ENCODE measurements at places on chromosomes 6 and 20.

- H3K27ac ChIP-seq = no peak overlapping the region
- H3K36me3 ChIP-seq = no peaks in the 10 kb centered on the region
- no peak overlapping the region for H3K4me3 ChIP-seq
- no peak for DNase-seq
- H3K27me3 ChIP-seq = no peaks in the 10 kb centered on the region
- H3K4me1 ChIP-seq = no peaks in the 10 kb centered on the region
Observed at GRCh38 chr6:107572886-107573285, 83.0 kb downstream of the SOBP start.

DNA sequence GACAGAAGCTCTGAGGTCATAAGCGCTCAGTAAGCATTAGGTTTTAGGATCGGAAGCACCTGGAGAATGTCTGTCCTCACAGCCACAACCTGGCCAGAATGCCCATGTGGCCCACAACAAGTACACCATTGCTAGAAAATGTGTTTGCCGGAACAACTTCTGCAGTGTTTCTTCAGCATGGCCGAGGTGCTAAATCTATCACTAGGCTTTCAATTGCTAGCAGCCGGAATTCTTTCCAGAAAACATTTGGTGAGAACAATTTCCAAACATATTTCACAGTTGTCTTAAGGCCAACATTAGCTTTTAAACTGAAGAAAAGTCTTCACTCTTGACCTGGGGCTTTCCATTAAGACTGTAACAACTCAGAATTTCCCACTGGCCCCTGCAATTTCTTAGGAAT lies 18.2 kb upstream of the ADTRP start:
- H3K27ac ChIP-seq = no peak overlapping the region
- no peak for DNase-seq
- no peaks in the 10 kb centered on the region for H3K4me1 ChIP-seq

- H3K27ac ChIP-seq = no peak overlapping the region
- H3K36me3 ChIP-seq = no peaks in the 10 kb centered on the region
- DNase-seq = no peak
- no peak overlapping the region for H3K4me3 ChIP-seq
- no peaks in the 10 kb centered on the region for H3K27me3 ChIP-seq
Observed at GRCh38 chr6:55919716-55920308, 44.4 kb upstream of the BMP5 start.

- H3K4me1 ChIP-seq = no peaks in the 10 kb centered on the region
- no peak overlapping the region for H3K27ac ChIP-seq
- no peaks in the 10 kb centered on the region for H3K27me3 ChIP-seq
- no peak for DNase-seq
- no peaks in the 10 kb centered on the region for H3K36me3 ChIP-seq
Observed at GRCh38 chr6:75183099-75183541, 22.7 kb downstream of the COL12A1 start.

DNA sequence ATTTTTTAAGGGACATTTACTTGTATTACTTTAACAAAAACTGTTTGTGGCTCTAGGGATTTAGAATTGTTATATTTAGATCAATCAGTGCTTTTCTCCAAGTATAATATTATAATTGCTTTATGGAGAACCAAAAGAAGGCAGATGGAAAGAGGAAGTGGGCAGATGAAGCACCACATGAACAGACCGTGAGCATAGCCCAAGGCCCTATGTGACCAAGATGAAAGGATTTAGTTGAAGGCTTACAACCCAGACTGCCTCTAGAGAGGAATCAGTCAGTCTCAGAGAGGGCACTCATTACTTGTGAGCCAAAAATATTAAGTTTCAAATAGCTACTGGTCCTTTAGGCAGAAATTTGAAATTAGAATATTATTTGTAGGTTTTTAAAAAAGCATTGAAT lies 102.3 kb upstream of the IMPG1 start:
- no peak overlapping the region for H3K27ac ChIP-seq
- no peaks in the 10 kb centered on the region for H3K36me3 ChIP-seq
- DNase-seq = no peak
- no peaks in the 10 kb centered on the region for H3K4me1 ChIP-seq
- H3K27me3 ChIP-seq = no peaks in the 10 kb centered on the region

- DNase-seq = peak; percentile 41
- H3K4me1 ChIP-seq = peaks cover 26% of the 10 kb centered on the region
- H3K36me3 ChIP-seq = no peaks in the 10 kb centered on the region
- H3K4me3 ChIP-seq = no peak overlapping the region
- no peaks in the 10 kb centered on the region for H3K27me3 ChIP-seq
- peak overlapping the region; percentile 72 for H3K27ac ChIP-seq
Observed at GRCh38 chr6:25014791-25015560, 79.2 kb upstream of the RIPOR2 start.

DNA sequence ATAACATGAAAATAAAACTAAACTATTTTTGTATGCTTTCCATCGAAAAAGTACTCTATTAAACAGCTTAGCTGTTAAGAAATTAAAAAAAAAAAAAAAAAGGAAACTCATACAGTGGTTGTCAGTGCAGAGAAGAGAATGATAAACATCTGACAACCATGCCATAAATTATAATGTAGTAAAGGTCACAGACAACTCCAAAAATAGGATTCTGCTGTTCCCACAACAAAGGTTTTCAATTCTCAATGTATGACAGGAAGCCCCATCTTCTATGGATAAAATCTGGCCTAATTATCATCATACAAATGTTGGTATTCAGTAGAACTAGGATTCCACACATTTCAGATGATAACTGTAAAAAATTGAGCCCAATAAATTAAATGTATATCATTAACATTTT lies 5.0 kb downstream of the PLN start:
- no peak for DNase-seq
- H3K27me3 ChIP-seq = no peaks in the 10 kb centered on the region
- peaks cover 6% of the 10 kb centered on the region for H3K4me1 ChIP-seq
- no peak overlapping the region for H3K27ac ChIP-seq
- H3K4me3 ChIP-seq = no peak overlapping the region
- H3K36me3 ChIP-seq = no peaks in the 10 kb centered on the region

- no peaks in the 10 kb centered on the region for H3K4me1 ChIP-seq
- no peaks in the 10 kb centered on the region for H3K36me3 ChIP-seq
- H3K27ac ChIP-seq = no peak overlapping the region
- no peak overlapping the region for H3K4me3 ChIP-seq
Observed at GRCh38 chr6:70456735-70457134, 43.4 kb downstream of the FAM135A start.

GRCh38 chr20:54543369-54543768 lies 68.0 kb downstream of the DOK5 start:
- H3K4me3 ChIP-seq = no peak overlapping the region
- no peaks in the 10 kb centered on the region for H3K36me3 ChIP-seq
- no peak for DNase-seq
- H3K4me1 ChIP-seq = no peaks in the 10 kb centered on the region
- no peaks in the 10 kb centered on the region for H3K27me3 ChIP-seq

DNA sequence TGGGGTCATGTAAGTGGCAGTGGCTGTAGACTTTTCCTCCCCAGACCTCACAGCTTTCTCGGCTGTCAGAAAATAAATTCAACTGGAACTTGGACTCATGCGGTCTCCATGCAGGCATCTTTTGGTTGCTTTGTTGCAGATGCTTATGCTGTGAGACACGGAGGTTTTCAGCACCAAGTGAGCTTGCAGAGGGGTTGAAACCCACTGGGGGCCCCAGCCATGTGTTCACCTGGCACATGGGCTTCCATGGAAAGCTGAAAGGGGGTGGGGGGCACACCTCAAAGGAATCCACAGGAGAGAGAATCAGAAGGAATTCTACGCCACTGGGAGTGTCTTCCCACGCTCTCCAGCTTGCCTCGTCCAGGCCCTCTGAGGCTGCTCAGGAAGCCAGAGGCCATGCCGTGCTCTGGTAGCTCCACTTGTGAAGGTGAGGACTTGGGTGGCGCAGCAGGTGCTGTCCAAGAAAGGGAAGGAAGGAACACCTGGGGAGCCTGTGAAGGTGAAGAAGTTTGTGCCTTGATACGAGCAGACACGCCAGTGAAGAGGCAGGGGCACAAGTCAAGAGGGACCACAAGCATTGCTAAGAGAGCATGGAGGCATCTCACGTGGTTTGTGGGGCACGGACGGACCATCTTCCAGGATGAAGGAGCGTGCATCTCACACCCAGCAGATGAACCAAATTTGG lies 134.3 kb upstream of the PMEPA1 start:
- H3K4me1 ChIP-seq = no peaks in the 10 kb centered on the region
- H3K27ac ChIP-seq = no peak overlapping the region
- DNase-seq = no peak

DNA sequence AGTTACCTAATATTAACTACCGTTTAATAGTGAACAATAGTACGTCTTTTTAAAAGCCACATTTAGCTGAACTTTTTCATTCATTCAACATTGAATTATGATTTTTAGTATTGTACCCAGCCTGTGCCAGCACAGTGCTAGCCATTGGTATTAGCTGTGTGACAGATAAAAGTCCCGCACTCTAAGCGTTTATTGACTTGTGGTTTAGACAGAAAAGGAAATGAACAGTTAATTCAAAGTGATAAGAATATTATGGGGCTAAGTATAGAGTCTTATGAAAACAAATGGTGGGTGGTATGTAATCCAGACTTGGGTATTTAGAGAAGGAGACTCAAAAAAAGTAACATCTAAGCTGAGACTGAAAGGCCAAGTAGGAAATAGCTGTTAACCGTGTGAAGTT lies 202.3 kb downstream of the RPS12 start:
- H3K27me3 ChIP-seq = no peaks in the 10 kb centered on the region
- H3K27ac ChIP-seq = no peak overlapping the region
- no peak for DNase-seq
- no peak overlapping the region for H3K4me3 ChIP-seq

DNA sequence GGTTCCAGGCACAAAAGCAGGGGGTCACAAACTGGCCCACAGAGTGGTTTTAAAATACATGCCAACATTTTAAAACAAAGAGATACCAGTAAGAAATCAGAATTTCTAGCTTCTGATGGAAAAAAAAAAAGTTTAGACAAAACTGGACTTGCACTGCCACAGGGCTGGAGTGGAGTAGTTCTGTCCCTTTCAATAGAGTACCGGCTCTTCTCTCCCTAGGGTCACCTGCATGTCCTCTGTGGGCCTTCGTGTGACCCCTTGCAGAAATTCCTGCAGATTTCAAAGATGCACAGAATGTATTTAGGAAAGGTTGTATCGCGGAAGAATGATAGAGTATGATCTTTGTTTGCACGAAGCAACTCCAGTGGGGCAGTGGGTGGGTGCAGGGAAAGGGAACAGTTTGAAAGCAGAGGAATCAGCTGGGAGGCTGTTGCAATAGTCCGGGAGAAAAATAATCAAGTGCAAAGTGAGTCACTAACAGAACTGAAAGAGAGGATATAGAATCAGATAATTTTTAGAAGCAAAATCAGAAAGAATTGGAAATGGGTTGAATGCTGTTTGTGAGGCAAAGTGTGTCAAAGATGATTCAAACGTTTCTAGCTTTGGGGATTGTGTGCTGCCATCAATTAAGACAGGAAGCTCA lies 97.3 kb upstream of the STXBP5 start:
- H3K27me3 ChIP-seq = no peaks in the 10 kb centered on the region
- H3K4me1 ChIP-seq = peaks cover 11% of the 10 kb centered on the region
- H3K4me3 ChIP-seq = no peak overlapping the region
- H3K27ac ChIP-seq = no peak overlapping the region

DNA sequence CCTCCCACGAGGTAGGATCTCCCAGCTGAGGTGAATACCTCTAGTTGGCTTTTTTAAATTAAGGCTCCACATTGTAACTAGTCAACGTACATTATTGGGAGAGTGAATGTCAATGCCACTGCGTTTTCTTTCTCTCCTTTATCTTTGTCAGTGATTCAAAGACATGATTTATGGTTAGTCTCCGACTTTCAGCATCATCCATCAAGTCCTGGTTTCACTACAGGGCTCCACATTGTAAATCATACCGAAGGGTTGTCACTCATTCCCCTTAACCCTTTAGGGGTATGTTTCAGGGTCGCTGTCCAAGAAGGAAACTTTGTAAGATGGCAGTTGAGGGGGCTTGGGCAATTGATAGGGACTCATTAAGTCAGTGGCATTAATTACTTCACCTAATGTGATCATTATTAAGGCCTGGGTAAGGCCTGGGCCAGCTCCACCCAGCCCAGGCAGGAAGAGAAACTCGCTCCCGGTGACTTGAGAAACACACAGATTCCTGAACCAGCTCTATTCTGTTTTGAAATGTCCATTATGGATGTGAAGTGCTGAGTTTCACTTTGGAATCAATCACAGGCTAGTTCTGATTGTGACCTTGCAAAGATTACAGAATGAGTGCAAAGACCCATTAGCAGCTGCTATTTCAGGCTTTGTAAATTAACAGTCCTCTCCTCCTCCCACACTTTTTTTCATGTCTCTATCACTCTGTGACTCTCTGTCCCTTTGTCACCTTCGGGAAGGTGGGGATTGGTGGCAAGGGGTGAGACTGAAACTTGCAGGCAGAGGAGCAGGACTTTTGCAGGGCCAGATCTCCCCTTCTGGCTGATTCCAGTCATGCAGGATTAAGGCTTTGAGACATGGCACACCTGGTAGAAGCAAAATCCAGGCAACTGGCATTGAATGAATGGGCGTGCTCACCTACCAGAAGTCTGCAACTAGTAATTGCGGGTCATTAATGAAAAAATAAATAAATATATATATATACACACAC lies 222.4 kb downstream of the TSHZ2 start:
- H3K27ac ChIP-seq = no peak overlapping the region
- H3K4me3 ChIP-seq = no peak overlapping the region
- no peak for DNase-seq
- H3K27me3 ChIP-seq = no peaks in the 10 kb centered on the region
- no peaks in the 10 kb centered on the region for H3K4me1 ChIP-seq

DNA sequence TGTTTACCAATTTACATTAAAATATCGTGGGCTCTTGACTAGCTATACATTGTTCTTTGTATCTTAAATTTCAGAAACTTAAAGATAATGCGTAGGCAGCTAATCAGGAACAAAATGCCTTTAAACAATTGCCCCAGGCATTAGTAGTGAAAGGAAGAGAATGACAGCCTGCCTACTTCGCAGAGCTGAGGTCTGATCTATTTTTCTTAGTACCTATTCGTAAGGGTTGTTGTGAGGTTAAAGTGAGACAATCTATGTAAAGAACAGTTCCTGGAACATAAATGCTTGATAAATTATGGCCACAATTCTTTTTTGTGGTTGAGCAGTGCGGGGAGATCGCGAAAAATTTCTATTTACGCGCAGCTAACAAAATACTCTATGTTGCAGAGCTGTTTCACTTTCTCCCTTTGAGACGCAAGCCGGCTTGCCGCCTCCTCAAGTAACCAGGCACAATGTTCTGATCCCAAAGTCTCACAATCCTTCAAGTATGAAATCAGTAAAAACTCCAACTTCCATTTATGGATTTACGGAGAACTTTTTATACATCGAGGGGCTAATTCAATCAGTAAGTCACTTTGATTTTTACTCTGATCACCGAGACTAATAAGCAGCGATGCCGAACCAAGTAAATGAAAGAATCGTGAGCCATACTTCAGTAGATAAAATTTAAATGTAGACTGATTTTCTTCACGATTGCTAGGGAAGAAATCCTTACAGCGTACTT lies 878 bp upstream of the PNRC1 start:
- no peaks in the 10 kb centered on the region for H3K27me3 ChIP-seq
- peaks cover 22% of the 10 kb centered on the region for H3K36me3 ChIP-seq
- DNase-seq = peak; percentile 37

GRCh38 chr6:44245912-44246662 lies 814 bp upstream of the HSP90AB1 start:
- H3K4me3 ChIP-seq = peak overlapping the region; percentile 80
- peaks cover 27% of the 10 kb centered on the region for H3K36me3 ChIP-seq
- H3K27ac ChIP-seq = peak overlapping the region; percentile 83
- peak; percentile 57 for DNase-seq
- no peaks in the 10 kb centered on the region for H3K27me3 ChIP-seq

GRCh38 chr6:161884782-161885181 lies 610.9 kb upstream of the AGPAT4 start:
- no peaks in the 10 kb centered on the region for H3K27me3 ChIP-seq
- no peak overlapping the region for H3K27ac ChIP-seq
- DNase-seq = no peak
- no peaks in the 10 kb centered on the region for H3K36me3 ChIP-seq

Data from effector memory CD4-positive, alpha-beta T cell (primary cell).